ENCODE measurements at places on chromosomes 6 and 20. TPM values are rescaled to one million over a fixed set of nuclear protein-coding genes. Genes with fewer than 3 reads are reported as not detected.

ZNF322 gene
- polyA plus RNA-seq, result 4.0 TPM

NFKBIE gene
- 6.4 TPM for polyA plus RNA-seq

PRDM13 gene
- 0.02 TPM for polyA plus RNA-seq

SIRPD gene
- polyA plus RNA-seq, result not detected

- H3K4me1 ChIP-seq, result no peaks in the 10 kb centered on the region
- DNase-seq, result no peak
Measured at GRCh38 chr20:40307997-40308396, 381.0 kb downstream of the MAFB start.

- no peak within 1 kb of the TSS for H3K27ac ChIP-seq
- H3K4me3 ChIP-seq, result peak within 1 kb of the TSS; percentile 86
- H3K36me3 ChIP-seq, result no peaks in the 10 kb centered on the region
- no peaks in the 10 kb centered on the region for H3K27me3 ChIP-seq
- peaks cover 4% of the 10 kb centered on the region for H3K4me1 ChIP-seq
Measured at GRCh38 chr6:121435444-121436069, at the start of gene GJA1. Gene GJA1 (plus strand): TSS chr6:121435646. CDS start chr6:121446848, 11,202 bp downstream.

DNA sequence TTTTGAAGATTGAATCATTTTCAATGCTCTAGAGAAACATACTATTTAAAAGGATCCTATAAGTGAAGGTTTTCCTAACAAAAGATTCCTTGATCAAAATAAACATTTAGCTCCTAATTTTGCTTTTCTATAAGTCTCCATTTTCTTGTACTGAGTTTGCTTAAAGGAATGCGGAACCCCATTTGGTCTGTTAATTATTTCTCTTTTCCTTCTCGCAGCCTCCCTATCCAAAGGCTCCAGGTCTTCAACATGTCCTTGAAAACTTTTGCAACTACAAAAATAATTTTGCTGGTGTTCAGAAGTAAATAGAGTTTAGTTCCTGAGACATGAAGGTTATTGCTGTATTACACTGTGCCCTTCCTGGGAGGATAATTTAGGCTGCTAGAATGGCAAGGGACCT lies 8.3 kb upstream of the NPEPL1 start:
- no peak overlapping the region for H3K27ac ChIP-seq
- H3K27me3 ChIP-seq, result no peaks in the 10 kb centered on the region
- H3K4me3 ChIP-seq, result no peak overlapping the region
- H3K4me1 ChIP-seq, result no peaks in the 10 kb centered on the region
- H3K36me3 ChIP-seq, result peaks cover 8% of the 10 kb centered on the region

GRCh38 chr20:63934271-63935068 lies 21.7 kb downstream of the UCKL1 start:
- H3K4me3 ChIP-seq, result no peak overlapping the region
- no peak overlapping the region for H3K27ac ChIP-seq
- peak; percentile 74 for DNase-seq
- no peaks in the 10 kb centered on the region for H3K27me3 ChIP-seq

DNA sequence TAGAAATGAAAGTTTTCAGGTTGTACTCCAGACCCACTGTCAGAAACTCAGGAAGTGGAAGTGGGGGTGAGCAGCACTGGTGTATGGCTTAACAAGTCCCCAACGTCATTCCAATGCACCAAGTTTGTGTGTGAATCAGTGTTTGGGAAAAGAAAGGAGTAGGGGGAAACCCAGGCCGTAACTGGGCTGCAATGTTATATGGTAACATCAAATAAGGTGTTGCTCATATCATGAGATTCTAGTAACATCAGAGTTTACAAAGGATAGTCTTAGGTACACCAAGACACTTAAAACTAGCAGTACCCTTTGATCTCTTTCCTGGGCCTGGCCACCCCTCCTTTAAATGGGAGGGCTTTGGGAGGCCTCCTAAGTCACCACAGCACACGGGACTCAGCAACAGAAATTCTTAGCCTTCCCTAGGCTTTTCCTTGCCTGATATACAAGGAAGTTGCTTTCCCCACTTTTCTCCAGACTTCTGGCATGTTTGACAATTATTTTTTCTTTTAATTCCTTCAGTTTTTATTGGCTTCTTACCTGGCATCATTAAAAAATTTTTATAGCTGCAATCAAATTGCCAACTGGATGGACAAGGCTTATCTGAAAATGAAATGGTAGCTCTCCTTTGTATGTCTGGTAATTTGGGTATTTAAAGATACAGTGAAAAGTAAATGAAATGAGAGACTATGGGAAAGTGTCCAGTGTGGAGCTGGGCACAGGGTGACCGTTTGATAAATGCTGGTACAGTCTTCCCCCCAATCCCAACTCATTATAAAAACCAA lies 15.1 kb downstream of the E2F3 start:
- H3K27me3 ChIP-seq, result no peaks in the 10 kb centered on the region
- no peak overlapping the region for H3K4me3 ChIP-seq
- H3K4me1 ChIP-seq, result peaks cover 7% of the 10 kb centered on the region
- H3K27ac ChIP-seq, result no peak overlapping the region
- H3K36me3 ChIP-seq, result peaks cover 19% of the 10 kb centered on the region

DNA sequence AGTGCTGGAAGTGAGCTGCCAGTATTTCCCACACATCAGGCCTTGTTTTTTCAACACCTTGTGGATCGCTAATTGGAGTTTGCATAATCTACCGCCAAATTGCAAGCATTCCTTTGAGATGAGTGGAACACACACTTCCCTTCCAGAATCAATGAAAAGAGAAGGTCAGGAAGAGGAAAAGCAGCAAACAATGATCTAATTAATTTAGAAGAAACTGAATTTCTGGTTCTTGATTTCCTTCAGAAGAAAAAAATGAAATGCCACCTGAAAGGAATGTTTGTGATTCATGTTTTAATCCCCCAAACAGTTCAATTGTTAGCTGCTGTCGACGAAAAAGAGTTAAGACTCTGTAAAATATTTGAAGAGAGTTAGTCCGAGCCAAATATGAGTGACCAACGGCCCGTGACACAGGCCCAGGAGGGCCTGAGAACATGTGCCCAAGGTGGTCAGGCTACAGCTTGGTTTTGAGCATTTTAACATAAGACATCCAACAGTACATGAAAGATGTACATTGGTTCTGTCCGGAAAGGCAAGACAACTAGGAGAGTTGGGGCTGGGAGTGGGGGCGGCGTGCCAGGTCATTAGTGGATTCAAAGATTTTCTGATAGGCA lies 182.3 kb downstream of the MTFR2 start:
- H3K36me3 ChIP-seq, result no peaks in the 10 kb centered on the region
- H3K4me3 ChIP-seq, result no peak overlapping the region
- H3K27me3 ChIP-seq, result no peaks in the 10 kb centered on the region

GRCh38 chr20:58342104-58342945 lies 32.8 kb downstream of the RAB22A start:
- no peaks in the 10 kb centered on the region for H3K4me1 ChIP-seq
- no peaks in the 10 kb centered on the region for H3K27me3 ChIP-seq
- no peak for DNase-seq
- peaks cover 32% of the 10 kb centered on the region for H3K36me3 ChIP-seq
- H3K4me3 ChIP-seq, result no peak overlapping the region

DNA sequence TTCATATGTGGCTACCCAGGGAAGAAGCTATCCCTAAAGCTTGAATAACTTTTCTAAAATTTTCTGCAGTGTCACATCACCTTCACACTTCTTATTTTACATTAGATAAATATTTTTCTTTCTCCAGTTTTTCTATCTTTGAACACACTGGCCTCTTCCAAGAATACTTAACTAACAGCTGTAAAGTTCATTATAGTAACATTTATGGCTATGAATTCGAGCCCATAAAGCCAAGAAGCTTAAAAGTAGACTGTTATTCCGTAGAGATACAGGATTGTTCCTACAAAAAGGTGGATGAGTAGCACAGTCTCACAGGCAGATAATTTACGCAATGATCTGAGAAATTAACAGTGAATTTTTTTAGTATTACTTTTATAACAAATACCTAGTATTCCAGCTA lies 55.7 kb upstream of the BMP5 start:
- DNase-seq, result no peak
- H3K27me3 ChIP-seq, result no peaks in the 10 kb centered on the region
- H3K4me3 ChIP-seq, result no peak overlapping the region

DNA sequence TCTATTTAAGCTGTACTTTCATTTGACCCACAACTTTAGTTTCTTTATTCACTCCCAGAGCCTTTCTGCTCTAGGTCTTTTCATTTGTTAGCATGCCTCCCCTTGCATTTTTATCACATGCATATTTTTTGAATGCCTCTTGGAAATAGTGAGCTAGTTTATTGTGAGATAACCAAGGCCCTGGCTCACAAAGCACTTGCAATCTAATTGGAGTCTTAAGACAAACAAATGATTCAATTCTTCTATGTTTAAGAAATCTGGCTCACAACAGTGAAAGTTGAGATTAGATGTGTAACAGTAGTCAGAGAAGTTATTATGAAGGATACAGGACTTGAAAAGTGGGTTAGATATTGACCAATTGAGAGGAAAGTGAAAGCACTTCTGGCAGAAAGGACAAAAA lies 173.4 kb downstream of the MOXD1 start:
- H3K4me1 ChIP-seq, result no peaks in the 10 kb centered on the region
- no peak for DNase-seq
- H3K36me3 ChIP-seq, result no peaks in the 10 kb centered on the region

GRCh38 chr20:56378386-56378785 lies 13.6 kb downstream of the AURKA start:
- DNase-seq, result no peak
- H3K27ac ChIP-seq, result no peak overlapping the region

Data from SK-N-SH (cell line).